ENCODE measurements at places on chromosomes 4 and X.

DNA sequence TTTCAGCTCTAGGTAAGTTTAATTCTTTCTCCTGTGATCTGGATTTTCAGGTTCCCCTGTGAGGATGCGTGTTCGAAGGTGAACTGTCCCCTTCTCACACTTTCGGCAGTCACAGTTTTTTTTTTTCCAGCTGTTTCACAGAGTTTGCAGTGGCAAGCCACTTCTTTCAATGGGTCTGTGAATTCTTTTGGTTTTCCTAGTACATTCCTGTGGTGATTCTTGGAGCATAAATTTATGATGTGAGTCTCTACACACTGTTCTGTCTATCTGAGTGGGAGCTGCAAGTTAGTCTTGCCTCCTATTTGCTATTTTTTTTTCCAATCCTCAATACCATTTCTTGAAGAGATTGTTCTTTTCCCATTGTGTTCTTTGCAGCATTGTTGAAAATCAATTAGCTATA lies 595.5 kb downstream of the RAPGEF2 start:
- no peak for DNase-seq

DNA sequence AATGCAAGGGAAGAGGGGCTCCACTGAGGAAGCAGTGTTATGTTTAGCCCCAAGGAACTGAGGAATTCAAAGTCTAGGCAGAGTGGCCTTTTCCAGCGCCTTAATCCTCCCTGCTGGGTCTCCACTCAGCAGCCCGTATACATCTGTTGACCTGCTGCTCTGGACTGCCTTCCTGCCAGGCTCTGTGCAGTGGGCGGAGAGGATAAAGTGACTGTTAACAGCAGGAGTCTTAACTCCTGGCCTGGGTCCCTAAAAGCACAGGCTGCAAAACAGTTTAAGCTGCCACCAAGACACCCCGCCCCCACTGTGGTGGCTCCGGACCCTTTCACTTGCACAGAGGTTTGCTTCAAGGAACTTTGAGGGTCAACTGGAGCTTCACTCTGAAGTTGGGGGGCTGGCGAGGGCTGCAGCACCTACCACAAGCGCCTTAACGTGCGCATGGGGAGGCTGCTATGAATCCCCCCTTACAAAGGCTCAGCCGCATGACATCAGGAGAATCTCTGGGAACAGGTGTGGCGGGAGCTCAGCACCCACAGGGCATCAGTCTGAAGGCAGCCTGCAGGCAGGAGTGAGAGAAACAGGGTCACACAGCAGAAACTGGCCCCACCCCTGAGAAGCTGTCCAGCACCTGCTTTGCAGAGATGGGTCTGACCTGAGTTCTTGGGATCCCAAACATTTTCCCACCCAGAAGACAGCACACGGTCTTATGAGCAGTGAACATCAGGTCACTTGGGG lies 358.2 kb upstream of the GATB start:
- no peak for DNase-seq

DNA sequence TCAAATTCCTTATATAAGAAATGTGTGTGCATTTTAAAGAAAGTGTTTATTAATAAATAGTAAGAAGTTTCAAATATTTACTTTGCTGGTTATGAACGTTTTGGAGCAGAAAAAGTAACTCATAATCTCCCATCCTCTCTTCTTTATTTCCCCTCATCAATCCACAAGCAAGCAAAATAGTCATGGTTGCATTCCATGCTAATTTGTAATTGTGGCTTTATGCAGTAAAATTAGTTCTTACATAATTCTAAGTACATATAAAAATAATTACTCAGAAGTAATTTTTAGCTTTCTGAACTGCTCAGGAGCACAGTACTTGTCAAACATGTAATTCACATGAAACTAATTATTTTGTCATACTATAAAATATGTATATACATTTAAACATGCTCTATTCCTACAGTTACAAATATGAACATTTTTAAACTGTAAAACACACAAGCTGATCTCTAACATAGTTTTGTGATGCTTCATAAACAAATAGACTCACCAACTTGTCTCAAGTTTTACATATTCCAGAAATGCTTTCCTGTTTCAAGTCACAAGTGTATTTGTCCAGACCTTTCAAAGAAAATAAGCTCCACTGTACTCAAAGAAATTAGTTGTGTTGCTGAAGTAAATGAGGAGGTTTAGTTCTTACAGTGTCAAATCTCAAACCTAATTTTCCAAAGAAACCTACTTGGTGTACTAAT lies 218.9 kb downstream of the PABPC4L start:
- no peak for DNase-seq

- DNase-seq: peak; percentile 81
Measured at GRCh38 chr4:139453041-139453370, 915 bp upstream of the RAB33B start.

DNA sequence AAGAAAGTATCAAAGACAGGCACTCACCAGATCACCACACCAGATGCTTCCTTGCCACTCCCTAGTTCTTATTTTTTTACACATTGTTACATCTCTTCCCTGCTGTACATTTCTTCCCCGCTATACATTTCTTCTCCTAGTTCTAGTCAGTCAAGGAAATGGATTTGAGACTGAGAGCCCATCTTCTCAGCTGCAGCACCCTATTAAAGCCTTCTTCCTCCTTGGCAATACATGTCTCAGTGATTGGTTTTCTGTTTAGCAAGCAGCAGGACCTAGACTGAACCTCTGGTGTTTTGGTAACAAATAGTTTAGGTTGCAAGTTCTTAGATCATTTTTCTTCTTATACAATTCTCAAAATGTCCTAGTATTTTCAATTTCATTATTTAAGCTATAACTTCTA lies 35.3 kb upstream of the KLHL8 start:
- DNase-seq: no peak

DNA sequence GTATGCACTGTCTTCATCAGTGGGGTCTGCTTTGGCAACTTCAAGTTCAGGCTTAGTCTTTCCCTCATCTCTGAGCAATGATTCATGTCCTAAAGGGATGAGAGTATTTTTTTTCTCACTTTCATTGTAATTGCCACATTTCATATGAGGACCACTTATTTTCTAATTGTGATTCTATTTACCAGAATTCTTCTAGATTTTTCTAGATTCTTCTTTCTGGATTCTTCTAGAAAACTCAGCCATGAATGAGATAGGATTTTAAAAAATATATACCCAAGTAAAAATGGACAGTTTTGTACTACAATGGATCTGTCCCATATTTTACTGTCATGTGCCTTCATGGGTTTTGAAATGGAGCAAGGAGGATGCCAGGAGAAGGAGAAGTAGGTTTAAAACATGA lies 78.4 kb downstream of the TSPAN7 start:
- no peak for DNase-seq

DNA sequence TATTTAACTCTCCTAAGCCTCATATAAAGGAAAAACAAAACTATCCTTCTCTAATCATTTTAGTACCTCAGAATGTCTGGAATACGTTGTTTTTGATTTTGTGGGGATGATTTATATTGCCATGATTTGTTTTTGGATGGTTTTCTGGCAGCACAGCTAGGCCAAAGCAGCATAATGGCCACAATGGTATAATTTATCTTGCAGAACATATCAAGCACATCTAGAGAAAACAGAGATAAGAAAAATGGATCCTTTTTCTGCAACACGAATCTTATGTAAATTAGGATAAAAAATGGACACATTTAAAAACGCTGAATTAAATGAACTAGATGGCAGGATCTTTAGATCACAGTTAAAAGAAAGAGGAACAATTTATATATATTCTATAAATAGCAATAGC lies 269.9 kb upstream of the FAT4 start:
- DNase-seq: no peak

DNA sequence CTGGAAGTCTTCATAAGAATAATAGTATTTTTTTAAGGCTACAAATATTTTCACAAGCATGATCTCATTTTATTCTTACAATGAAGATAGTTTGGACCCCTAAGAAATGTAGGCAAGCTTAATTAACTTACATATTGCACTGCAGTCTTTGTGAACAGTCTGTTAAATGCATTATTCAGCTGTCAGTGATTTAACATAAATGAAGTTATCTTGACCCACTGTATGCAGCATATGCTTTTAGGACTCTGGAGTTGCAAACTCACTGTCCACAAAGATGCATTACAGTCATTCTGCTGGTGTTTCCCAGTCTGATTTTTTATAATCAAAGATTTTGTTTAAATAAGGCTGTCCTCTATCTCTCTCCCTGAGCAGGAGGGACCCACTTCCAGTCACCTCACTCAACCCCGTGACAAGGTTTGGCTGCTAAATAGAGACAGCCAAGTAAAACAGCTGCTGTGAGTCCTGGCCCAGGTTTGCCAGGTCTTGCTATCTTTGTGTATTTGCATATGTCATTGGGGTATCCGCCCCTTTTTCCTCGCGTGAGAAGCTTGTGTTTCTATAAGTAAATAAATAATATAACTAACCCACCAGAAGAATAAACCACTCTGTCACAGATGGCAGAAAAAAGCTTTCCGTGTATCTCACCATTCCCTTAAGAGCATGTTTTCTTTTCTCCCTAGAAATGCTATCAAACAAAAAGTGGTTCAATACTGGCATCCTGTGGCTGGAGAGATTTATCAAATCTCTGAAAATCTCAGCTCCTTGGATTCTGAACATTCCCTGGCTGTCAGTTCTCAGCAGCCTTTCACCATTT lies 67.0 kb downstream of the SLC7A11 start:
- no peak for DNase-seq

DNA sequence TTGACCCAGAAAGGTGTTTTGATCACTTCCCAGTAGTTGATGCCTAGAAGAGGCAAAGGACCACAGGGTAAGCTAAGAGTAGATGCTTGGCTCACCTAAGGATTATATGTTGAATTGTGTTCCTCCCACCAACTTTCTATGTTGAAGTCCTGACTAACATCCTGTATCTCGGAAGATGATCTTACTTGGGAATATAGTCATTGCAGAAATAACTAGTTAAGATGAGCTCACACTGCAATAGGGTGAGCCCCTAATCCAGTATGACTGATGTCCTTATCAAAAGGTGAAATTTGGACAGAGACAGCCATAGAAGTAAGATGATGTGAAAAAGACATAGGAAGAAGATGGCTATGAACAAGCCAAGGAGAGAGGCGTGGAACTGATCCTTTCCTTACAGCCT lies 3.3 kb upstream of the HMGB2 start:
- DNase-seq: no peak

GRCh38 chr4:110224142-110224541 lies 25.7 kb upstream of the ELOVL6 start:
- no peak for DNase-seq

GRCh38 chr4:76280488-76281441 lies 25.8 kb upstream of the STBD1 start:
- DNase-seq: no peak

DNA sequence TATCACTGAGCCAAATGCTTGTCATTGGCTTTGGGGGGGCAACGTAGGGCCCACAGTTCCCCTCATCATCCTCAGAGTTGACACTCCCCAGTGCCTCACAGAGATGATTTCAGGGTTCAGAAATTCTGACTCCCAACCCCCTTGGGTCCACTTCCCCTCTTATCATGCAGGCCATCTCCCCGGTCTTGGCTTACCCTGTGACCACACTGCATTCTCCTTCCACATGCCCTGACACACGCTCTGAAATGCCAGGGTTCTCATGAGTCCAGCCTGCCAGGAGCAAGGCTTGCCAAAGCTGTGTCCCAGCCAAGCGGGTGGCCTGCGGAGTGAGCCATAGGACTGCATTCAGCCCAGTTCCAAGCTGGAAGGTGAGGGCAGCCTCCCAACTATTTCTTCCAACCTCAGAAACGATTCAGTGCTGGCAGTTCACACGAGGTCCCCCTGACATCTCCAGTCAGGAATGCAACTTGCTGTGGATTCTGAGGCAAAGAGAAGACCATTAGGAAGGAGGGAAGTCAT lies 101.2 kb downstream of the SMIM20 start:
- DNase-seq: no peak

GRCh38 chrX:72003811-72004750 lies 93.4 kb downstream of the NHSL2 start:
- DNase-seq: peak; percentile 23

- no peak for DNase-seq
Measured at GRCh38 chr4:120037411-120037810, 29.2 kb downstream of the MAD2L1 start.

DNA sequence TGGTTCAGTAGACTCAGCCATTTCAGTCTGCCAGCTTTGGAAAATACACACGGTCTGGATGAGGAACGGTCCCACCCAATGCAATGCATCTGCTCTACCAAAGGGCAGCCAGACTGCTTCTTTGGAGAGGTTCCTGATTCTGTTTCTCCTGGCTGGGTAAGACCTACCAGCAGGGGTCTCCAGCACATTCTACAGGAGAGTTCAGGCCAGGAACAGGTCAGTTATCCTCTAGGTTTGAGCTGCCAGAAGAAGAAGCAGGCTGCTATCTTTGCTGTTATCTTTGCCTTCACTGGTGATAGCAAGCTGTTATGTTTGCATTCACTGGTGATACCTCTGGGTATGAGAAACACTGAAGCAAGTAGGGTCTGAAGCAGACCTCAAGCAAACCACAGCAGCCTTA lies 45.5 kb upstream of the PBDC1 start:
- no peak for DNase-seq

DNA sequence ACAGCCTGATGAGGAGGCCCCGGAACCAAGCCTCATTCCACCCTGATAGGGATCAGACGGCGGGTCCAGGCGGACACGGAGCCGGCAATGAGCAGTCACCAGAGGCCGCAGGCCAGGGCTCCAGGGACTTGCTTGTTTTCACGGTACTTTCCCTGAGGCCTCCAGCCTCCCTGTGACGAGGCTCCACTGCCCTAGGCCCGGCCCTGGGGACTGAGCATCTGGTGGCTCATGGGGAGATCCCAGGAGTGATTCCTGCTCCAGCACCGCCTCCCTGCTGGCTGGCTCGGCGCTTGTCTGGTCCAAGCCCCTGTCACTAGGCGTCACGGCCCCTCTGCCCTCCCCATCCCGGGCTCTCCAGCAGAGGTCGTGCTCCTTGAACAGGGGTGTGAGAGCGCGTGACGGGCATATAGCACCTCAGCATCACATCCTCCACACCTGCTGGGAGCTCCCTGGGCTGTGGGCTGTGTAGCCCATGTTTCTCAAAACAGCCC lies 14.1 kb downstream of the HTRA3 start:
- DNase-seq: no peak

- DNase-seq: no peak
Measured at GRCh38 chr4:152997771-152998487, 61.8 kb downstream of the FHDC1 start.

GRCh38 chrX:21838937-21839333 lies 482 bp upstream of the MBTPS2 start:
- DNase-seq: peak; percentile 17

DNA sequence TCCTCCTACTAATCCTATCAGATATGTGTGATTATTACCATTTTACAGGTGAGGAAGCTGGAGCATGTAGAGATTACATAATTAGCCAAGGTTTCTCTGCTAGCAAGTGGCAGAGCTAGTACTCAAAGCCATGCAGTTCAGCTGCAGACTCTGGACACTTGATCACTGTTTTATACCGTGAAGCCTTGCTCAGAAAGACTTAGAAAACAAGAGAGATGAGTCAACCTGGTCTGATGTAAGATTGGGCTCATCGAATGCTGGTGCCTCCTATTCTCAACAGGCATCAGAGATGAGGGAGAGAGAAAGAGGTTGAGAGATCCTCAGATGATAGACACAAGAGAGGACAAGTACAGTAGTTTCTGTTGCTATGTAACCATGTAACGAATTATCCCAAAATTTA lies 19.0 kb upstream of the PDE5A start:
- no peak for DNase-seq
